ENCODE measurements at places on chromosomes 1 and 21.
A peak's percentile ranks its signal among the peaks of the same experiment; 100 is the strongest.

- DNase-seq, result peak; percentile 39
These were observed 771.6 kb upstream of the CXADR start for GRCh38 chr21:16741141-16741665.

- DNase-seq, result no peak
These were observed 45.8 kb downstream of the SIM2 start for GRCh38 chr21:36744560-36745231.

DNA sequence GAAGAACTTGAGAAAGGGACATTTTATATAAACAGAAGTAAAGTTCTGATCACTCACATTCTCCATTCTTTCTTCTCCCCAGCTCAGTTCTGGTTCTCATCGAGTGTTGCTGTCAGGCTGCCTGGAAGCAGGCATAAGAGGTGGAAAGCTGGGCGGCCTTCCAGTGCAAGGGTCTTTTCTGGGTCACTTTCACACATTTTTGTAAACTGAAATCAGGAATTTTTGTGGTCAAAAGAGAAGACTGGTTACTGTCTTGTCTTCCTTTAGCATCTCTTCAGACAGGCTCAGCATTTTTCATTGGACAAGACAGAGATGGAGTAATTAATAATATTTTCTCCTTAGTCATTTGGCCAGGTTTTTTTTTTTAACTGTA lies 93.7 kb downstream of the CTH start:
- peak; percentile 42 for DNase-seq

DNA sequence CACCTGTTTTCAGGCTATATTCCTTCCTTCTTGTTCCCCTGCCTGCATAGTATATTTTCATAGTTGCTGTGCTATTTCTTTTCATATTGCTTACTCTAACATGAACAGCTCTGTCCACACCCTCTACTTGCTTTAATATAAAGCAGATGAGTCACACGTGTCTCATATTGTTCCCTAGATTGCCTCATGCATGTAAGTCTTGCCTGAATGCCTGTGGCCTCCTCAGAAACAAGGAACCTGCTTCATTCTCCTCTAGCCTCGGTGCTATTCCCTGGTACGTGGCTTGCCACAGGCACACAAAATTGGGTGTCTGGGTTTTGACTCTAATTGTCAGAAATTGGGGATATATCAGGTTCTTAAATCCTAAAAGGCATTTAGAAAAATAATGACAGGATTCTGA lies 16.5 kb upstream of the PKP1 start:
- no peak for DNase-seq

Data from ovary (tissue), 10 donors.